HFF-Myc (cell line): ENCODE measurements at places on chromosomes 11 and 22.

- DNase-seq = no peak
Measured at GRCh38 chr11:13061294-13061990, 52.3 kb downstream of the RASSF10 start.

GRCh38 chr22:40436505-40437431 lies 66.4 kb downstream of the SGSM3 start:
- DNase-seq = no peak

GRCh38 chr11:124658501-124658900 lies 15.0 kb downstream of the SIAE start:
- no peak for DNase-seq

GRCh38 chr11:46278387-46279125 lies 1.1 kb downstream of the CREB3L1 start:
- no peak for DNase-seq

DNA sequence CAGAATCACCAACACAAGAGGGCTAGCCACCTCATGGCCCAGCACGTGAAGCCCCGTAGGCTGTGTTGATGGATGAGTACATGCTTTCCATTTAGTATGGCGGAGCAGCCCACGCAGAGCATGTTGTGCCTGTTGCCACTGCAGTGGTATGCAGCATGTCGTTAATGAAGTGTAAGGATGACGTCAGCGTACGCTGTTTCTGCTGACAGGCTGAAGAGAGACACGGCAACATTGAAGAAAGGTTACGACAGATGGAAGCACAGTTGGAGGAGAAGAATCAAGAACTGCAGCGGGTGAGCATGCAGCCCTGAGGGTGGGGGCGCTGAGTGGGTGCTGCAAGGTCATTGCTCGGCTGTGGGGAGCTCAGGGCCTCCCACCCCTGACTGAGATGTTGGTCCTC lies 62.8 kb downstream of the PPFIA1 start:
- no peak for DNase-seq

- DNase-seq = no peak
Measured at GRCh38 chr11:71302534-71302909, 50.1 kb upstream of the SHANK2 start.

GRCh38 chr22:26599505-26599904 lies 9.6 kb upstream of the TPST2 start:
- DNase-seq = no peak

- no peak for DNase-seq
Measured at GRCh38 chr22:37190262-37190780, 2.3 kb upstream of the C1QTNF6 start.

DNA sequence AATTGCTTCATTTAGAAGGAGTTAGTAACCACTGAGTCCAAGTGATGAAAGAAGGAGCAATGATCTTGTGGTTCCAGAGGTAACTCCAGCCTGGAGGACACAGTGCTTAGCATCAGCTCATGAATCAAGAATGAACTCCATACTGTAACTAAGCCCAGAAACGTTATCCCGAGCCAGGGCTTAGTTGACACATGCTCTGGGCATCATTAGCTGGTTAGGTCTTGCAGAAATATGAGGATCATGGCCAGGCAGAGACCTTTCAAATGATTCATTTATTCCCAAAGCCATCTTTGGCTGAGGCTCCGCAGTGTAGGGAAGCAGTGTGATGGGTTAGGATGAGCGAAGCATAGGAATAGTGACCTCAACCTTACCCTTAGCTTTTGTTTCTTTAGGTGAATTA lies 277.4 kb downstream of the FAM76B start:
- no peak for DNase-seq

GRCh38 chr11:45394294-45395085 lies 108.3 kb upstream of the SYT13 start:
- no peak for DNase-seq

DNA sequence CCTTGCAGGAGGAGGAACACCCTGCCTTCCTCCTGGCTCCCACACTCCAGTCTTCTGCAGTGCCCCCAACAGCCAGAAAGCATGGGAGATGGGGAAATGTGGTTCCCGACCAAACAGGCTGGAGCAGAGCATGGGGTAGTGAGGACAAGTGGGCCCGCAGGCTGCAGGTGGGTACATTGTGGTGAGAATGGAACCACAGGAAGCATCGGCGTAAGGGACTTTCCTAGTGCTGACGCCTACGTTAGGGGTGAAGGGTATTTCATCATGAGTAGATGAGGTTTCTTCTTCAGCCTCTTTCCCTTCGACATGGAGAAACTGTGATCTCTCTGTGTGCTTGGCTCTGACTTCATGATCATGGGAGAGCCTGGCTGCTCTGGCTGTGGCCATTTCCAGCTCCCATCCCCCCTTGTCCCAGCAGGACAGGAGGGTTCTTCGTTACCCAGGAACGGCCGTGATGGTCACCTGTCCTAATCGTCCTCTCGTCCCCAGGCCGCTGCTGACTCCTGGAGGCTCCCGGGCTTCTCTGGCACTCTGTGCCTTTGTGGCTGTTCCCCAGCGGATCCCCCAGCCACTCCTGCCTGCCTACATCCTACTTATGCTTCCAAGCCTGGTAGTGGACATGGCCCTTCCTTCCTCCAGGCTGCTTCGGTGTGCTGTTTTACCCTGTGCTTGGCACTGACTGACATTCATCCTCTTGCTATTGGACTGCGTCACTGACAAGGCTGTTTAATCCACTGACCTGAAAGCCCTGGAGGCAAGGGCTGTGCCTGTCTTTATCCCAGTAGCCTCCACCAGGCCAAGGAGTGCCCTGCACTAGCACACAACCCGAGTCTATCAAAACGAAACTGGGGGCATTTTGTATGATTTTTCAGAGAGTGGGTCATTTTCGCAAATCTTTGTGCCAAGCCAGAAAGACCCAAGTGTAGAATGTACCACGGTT lies 65.2 kb upstream of the CECR2 start:
- no peak for DNase-seq

DNA sequence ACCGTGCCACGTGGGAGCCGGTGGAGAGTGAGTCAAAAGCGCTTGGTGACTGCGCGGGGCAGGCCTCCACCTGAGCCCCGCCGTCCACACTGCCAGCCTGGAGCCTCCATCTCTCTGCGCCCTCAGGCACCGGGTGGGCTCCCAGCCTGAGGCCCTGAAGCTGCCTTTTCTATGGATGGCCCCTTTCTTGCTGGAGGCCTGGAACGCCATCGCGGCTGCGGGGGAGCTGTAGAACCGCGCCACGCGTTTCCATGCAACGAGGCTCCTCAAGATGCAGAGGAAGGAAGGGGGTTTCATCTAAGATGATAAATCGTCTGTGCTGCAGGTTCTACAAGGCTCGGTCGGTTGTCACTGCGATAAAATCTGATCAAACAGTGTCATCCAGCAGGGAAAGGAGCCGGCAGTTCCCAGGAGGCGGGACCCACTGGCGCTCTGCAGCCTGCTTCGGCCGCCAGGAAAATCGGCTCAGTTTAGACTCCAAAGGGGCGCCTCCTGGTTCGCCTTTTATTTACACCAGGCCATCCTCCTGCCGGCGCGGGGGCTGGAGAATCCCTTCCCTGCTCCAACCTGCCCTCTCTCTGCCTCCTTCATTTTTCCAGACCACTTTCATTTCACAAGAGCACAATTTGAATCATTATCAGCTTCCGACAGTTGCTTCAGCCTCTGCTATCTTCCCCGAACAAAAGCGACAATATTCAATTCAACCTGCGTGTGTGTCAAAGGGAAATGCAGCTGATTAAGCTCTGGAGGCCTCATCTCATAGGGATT lies 624.4 kb downstream of the BRD1 start:
- DNase-seq = no peak

DNA sequence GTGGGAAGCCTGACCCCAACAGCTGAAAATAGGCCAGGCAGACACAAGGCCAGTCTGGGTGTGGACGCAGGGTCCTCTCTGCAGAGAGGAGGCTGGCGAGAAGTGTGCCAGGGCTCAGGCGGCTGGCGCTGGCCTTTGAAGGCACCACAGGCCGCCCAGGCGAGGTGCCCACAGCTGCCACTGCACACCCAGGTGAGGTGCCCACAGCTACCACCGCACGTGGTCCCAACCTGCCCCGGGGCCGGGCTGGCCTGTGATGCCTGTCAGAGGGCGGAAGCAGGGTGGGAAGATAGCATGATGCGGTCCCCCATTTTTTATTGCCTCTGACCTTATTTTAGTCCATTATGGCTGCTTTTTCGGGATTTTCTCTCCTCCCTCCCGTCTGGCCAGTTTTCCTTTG lies 1303.9 kb downstream of the BRD1 start:
- no peak for DNase-seq
